Cardiac septum (tissue), 1 donor: ENCODE measurements at places on chromosomes 6 and 20. TPM values are rescaled to one million over a fixed set of nuclear protein-coding genes. Genes with fewer than 3 reads are reported as not detected.

DNA sequence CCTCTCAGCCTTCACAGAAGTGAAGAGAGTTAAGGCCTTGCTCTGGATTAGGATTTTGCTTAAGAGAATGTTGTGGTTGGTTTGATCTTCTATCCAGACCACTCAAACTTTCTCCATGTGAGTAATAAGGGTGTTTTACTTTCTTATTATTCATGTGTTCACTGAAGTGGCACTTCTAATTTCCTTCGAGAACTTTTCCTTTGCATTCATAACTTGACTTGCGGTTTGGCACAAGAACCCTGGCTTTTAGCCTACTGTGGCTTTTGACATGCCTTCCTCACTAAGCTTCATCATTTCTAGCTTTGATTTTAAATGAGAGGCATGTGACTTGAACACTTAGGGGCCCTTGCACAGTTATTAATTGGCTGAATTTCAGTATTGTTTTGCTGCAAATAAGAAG is 166.1 kb upstream of the OPRM1 start:
- no peak for DNase-seq

The ZNF334 gene
- total RNA-seq, result 1.2 TPM

GRCh38 chr6:38499529-38500096 is 140.1 kb downstream of the BTBD9 start:
- DNase-seq, result no peak

DNA sequence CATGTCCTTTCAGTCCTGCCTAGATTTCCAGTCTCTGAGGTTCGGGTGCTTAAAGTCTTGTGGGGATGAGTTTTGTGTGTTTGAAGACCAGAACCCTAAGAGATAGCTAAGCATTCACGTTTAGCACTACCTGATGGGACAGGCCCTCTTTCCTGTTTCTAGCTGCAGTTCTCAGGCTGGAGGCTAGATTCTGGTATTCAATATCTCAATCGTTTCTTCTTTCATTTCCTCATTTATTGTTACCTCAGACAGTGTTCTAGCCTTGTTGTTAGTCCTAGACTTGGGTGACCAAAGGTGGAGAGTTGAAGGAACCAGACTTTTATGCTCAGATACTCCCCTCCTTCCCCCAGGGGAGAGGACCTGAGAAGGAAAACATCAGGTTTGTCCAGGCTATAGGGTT is 16.8 kb downstream of the CEP250 start:
- no peak for DNase-seq

GRCh38 chr6:22526736-22527135 is 42.6 kb upstream of the HDGFL1 start:
- DNase-seq, result no peak

DNA sequence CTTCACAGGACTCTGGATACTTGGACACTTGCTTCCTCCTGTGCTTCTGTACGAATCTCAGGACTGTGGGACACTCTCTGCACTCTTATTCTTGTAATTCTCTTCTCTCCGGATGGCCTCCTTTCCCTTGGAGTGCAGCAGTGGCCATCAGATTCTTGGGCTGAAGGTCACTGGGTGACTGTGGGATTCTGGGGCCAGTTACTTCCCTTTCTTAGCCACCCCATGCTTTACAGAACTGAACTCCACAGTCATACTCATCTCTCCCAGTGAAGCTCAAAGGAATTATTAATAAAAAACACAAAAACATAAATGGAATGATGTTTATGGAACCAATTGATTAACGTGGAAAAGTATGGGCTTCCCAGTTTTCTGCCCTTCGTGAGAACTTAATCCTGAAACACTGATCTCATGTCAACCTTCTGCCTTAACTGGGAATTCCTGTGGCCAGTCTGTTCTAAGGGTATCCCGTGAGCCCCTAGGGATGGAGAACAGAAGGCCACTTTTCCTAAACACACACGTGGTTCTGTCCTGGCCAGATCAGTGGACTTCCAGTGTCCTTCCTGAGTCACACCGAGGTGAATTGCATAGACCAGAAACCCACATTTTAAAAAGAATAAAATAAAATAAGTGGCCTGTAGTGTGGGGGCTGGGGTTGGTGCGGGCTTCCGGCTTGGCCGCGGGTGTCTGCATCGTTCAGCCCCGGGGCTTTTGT is 23.6 kb upstream of the HLA-E start:
- DNase-seq, result no peak

DNA sequence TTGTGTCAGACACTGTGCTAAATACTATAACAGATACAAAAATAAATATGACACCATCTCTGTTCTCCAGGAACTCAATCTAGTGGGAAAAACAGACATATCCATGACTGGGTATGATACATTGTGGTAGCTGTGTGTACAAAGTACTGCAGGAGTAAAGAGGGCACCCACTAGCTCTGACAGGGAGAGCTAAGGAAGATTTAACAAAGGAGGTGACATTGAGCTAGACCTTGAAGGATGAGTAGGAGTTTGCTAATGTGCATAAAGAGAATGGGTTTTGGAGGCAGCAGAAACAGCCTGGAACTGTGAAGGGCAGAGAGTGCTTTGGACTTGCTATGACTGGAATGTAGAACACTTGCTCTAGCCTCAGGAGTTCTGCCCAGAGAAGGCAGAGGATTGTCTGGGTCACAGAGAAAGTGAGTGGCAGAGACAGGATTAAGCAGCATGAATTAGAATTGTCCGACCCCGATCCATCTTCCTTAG is 14.4 kb downstream of the MMP24 start:
- no peak for DNase-seq

GRCh38 chr20:24950836-24951525 is 1.9 kb downstream of the CST7 start:
- DNase-seq, result no peak

- DNase-seq, result no peak
Measured at GRCh38 chr20:8005033-8005432, 14.5 kb downstream of the TMX4 start.

DNA sequence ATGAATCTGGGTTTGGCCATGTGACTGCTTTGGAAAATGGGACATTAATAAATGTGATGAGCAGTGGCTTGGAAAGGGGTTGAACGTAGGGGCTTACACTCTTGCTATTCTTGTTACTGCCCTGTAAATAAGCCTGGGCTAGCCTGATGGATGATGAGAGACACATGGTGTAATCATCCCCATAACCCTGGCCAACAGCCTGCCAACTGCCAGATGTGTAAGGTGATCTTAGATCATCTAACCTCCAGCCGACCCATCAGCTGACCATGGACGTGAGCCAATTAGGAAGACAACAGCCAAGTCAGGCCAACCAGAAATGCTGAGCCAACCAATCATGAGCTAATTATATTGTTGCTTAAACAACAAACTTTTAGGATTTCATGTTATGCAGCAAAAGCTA is 25.2 kb downstream of the FBXO30 start:
- DNase-seq, result no peak

DNA sequence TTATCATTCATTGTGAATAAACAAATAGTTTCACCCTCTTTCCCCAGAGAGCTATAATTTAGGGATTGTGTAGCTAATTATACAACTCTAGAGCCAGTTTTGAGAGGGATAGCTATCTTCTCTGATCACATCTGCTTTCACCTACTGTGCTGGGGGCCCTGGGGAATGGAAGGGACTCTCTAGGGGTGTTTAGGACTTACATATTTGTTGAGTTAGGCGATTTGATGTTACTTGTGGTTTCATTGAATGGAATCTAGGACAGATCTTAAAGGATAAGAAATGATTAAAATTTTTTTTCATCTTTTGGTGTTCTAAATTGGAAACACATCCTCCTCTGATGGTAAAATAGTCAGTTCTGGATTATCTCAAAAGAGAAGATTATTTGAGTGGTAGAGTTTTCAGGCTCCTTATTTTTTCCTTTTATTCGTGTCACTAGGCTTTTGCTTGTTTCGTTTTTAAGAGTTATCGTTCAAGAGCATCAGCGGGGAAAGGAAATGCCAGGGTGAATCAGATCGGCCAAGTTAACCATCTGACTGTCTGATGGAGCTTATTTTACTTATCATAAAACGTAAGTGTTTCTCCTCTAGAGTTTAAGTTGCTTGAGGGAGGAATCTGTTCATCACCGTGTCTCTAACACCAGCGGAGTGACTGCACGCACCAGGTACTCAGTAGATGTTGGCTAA is 236.7 kb downstream of the FARS2 start:
- no peak for DNase-seq

GRCh38 chr20:23644164-23644563 is 6.4 kb upstream of the CST3 start:
- peak; percentile 7 for DNase-seq

- no peak for DNase-seq
Measured at GRCh38 chr6:83215131-83216047, 22.2 kb downstream of the RWDD2A start.

DNA sequence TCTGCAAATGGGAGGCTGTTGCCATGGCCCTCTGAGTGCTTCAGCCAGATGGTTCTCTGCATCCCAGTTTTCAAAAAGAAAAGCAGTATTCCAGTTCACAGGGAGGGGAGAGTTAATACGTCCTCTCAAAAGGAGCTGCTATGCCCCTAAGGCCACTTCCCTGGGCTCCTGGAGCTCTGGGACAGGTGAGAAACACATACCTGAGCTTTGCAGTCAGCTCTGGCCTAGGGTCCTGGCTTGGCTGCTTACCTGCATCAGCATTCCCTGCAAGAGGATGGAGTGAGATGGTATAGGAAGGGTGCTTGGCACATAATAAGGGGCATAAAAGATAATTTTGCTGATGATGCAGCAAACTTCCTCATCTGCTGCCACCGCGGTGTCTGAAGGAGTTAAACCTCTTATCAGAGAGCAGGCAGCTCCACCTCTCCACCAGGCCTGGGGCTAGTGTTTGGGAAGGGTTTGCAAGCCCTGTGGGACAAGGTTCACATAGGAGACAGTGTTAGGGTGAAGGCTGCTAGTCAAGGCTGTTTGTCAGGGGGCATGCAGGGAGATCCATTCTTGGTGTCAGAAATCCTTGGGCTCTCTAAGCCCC is 62.7 kb downstream of the SLC24A3 start:
- no peak for DNase-seq

The PTCHD4 gene
- 1.1 TPM for total RNA-seq

GRCh38 chr20:44319839-44320422 is 8.9 kb upstream of the FITM2 start:
- DNase-seq, result no peak

The PBOV1 gene
- total RNA-seq, result not detected
